Stimulated activated CD8-positive, alpha-beta memory T cell treated with anti-CD3 and anti-CD28 coated beads, Interleukin-15, amount 100 ng/mL, for 1 hour (primary cell): ENCODE measurements at places on chromosomes 5 and 9.

DNA sequence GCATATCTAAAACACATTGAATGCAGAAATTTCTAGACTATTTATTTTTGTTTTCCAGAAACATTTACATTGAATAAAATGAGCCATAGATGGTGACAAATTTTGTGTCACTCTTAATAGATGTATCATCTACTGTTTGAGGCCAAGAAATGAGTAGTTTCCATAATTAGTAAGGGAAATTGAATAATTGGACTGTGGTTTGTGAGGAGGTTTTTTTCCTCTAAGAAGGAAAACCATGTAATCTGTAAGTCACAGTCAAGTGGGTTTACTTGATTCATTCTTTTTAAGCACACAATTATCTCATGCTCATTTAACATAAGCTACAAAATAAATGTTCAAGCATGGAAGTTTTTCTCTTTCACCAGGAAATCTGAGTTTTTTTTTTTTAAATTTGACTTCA is 876.4 kb downstream of the NR2F1-AS1 start:
- no peak for DNase-seq

DNA sequence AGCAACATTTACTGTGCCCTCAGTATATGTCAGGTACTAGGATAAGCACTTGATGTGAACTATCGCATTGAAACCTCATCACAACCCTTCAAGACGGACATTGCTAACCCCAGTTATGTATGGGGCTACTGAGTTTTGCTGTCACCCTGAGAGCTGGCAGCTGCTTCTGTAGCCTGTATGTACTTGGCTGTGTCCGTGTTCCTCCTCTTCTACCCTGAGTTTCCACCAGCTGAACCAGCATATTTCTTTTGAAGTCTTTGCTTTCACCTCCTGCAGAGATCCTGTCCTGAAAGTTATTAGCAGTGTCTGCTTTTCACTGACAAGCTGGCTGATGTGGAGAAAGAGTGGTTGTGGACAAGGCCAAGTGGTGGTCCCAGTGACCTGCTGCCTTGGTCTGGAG is 63.3 kb downstream of the ADGRV1 start:
- DNase-seq = no peak

GRCh38 chr9:121770415-121771273 is 119.2 kb downstream of the DAB2IP start:
- DNase-seq = no peak

GRCh38 chr5:40017135-40017534 is 592.4 kb upstream of the DAB2 start:
- DNase-seq = no peak

DNA sequence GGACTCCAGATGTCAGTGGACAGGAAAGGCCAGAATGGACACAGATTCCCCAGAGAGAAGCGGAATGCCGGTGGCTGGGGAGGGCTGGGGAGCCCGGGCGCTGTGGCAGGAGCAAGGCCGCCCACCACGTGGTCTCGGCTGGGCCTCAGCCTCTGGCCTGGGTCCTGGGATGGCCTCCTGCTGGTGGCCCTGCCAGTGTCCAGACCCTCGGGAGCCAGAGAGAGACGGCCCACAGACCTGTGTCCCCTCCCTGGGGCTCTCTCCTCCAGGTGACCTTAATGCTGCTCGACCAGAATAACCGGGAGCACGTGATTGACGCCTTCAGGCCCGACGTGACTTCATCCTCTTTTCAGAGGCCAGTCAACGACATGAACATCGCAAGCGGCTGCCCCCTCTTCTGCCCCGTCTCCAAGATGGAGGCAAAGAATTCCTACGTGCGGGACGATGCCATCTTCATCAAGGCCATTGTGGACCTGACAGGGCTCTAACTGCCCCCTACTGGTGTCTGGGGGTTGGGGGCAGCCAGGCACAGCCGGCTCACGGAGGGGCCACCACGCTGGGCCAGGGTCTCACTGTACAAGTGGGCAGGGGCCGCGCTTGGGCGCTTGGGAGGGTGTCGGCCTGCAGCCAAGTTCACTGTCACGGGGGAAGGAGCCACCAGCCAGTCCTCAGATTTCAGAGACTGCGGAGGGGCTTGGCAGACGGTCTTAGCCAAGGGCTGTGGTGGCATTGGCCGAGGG is 19.0 kb downstream of the FBXW5 start:
- no peak for DNase-seq

GRCh38 chr5:93594591-93595419 is 11.8 kb downstream of the NR2F1 start:
- no peak for DNase-seq

DNA sequence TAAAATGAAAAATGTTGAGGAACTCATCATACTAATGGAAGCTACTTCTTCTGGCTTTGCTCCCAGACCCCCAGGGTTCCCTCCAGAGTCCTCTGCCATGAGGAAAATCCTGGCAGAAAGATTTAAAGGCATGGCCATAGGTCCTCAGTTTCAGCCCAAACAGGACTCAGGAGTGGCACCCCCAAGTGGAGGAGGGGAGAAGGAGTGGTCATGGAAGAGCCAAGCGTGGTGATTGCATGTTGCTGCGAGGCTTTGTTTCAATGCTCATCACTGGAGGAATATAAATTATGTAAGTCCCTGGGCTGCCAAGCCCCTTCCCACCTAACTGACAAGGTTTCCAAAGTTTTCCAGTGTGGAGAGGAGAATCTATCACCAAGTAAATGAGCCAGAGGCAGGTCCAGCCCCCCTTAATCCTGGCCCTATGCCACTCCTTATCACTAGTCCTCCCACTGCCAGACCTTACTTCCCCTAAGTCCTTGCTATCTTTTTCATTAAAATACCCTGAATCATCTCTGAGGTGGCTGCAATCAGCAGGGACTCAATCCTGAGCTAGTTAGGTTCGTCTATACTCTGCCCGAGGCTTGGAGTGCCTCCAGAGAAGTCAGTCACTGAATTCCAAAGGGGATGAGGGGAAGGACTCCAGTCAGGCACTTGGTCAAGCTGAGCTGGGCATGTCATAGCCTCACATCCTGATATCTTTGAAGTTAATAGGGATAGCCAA is 70.7 kb upstream of the TAF1L start:
- no peak for DNase-seq

- no peak for DNase-seq
These were observed 128.5 kb upstream of the CDH10 start for GRCh38 chr5:24773261-24773660.

DNA sequence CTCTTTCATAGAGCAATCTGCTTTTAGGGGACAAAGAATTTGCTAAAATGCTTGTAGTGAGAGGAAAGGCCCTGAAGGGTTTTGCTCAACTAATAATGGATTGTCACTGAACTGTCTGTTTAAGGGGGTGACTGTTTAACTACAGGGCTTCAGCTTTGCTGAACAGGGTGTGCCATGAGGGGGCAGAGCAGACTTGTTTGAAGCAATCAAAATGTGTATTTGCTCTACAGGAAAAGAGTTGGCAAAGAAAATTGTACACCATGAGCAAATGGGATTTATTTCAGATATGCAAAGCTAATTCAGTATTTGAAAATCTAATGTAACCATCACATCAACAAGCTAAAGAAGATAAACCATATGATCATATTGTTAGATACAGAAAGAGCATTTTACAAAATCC is 154.3 kb downstream of the GABRG2 start:
- no peak for DNase-seq

DNA sequence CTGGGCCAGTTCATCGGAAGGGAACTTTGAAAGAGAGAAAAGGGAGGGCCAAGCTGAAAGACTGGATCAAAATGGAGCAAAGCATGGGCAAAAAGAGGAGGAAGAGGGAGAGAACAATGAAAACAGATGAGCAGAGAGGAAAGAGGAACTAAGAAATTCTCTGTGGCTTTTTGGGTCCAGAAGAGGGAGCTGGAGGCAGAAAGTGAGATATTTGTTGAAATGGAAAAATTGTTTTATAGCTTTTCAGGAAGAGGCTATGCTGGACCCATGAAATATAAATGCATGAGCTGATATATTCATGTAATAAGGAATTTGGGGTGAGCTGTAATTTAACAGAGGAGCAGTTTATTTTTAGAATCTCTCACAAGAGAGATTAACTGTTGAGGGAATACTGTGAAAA is 457.3 kb downstream of the DMAC1 start:
- no peak for DNase-seq
